Amniotic stem cell (primary cell): ENCODE measurements at places on chromosomes 16 and 17.

DNA sequence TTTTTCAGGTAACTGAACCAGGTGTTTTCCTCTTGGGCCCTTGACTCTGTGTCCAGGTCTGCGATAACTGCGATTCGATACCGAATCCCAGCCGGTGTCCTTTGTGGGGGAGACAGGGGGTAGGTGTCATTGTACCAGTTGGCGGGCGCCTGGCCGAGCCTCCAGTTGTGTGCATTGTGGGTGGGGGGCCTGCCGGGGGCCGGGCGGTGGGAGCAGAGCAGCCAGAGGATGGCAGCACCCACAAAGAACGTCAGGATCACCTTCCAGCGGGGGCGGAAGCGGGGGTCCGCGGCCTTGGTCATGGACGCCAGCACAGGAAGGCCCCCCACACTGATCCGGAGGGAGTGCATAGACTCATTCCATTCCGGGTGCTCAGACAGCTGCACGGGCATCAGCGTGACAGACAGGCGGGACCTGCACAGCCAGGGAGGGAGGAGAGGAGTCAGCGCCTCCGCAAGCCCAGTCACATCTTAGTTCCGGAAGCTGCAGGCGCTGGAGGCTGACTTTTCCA lies 12.3 kb downstream of the CANT1 start:
- DNase-seq: no peak

GRCh38 chr17:4003501-4004421 lies 39.5 kb upstream of the ATP2A3 start:
- no peak for DNase-seq

GRCh38 chr16:89720813-89721545 lies at the start of the genes VPS9D1 and ZNF276:
TSS of gene VPS9D1 (minus strand) at chr16:89720898. CDS start at chr16:89720861, 37 bp downstream.
TSS of gene ZNF276 (plus strand) at chr16:89721537. CDS start at chr16:89721641, 104 bp downstream.
- peak; percentile 41 for DNase-seq

DNA sequence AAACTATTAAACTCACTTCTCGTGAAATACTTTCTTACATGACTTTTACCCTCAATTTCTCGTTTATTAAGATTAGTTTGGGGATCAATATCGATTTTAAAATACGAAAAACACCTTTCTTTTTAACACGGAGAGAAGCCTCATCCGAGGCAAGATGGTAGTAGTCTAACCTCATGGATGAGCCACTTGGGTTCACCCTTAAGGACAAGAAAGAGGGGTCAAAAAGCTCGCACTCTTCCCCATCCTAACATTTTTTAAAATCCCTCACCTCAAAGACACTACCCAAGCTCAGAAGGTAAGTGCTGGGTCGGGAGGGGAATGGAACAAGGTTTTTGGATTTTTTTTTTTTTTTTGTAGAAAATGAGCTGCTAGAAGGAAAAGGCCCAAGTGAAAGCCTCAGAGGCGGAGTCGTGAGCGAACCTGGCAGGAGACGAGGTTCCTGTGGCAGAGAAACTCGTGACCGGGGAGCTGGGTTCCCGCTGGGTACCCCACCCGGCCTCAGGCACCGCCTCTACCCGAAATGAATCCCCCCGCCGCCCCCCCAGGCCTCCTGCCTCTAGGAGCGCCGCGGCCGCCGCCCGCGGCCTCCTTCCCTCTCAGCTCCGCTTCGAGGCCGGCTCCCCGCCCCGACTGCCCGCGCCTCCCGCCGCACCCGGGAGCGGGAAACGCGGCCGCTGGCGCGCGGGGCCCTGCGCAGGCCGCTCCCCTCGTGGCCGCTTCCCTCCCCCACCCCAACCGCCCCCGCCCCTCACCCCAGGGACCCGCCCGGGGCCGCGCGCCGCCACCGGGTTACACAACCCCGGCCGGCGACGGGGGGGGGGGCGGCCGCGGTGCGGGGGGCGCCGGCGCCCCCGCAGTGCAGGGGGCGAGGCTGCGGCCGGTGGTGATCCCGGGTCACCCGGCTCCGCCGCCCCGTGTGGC lies 1.6 kb downstream of the NUFIP2 start:
- no peak for DNase-seq

GRCh38 chr17:49916854-49917515 lies 52.0 kb upstream of the DLX4 start:
- no peak for DNase-seq

DNA sequence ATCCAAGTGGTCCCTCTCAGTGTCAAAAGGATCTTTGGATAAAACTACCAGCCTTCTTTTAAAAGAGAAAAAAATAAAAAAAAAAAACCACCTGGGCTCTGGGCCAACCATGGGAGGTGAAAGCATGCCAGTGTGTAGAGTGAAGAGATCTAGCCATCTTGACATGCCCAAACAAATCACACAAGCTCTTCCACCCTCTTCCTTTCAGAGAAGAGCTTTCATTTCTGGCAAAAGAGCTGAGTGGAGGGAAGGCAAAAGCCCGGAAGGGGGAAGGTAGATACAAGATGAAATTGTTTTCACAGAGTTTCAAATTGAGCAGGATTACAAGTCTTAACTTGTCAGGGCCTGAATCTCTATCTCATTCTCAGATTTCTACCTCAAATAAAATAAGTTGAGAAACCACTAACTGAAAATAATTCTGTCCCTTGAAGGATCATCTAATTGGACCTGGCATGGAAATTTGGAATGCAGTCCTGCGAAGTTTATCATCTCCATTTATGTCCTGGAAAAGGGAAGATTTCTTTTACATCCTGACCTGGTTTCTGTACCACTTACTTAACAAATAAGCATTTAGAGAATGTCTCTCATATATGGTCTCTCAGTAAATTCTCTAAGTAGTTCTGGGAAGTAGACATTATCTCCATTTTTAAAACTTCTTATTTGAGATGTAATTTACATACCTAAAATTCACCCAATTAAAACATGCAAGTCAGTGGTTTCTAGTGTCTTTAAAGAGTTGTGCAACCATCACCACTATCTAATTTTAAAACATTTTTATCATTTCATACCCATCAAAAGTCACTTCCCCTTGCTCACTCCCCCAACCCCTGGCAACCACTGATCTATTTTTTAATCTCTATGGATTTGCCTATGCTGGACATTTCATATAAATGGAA lies 93.7 kb downstream of the TANGO6 start:
- peak; percentile 10 for DNase-seq

DNA sequence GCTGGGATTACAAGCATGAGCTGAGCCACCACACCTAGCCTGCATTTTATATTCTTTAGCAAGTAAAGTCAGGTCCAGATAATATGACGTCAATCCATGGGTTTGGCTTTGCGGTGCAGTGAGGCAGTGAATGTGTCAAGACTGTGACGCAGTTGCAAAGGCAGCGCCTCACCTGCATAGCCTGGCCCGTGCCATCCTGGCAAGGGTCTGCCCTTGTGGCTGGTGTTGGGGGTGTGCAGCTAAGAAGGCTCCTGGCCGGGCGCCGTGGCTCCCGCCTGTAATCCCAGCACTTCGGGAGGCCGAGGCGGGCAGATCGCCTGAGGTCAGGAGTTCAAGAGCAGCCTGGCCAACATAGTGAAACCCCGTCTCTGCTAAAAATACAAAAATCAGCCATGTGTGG lies 7.0 kb downstream of the PDF start:
- no peak for DNase-seq

DNA sequence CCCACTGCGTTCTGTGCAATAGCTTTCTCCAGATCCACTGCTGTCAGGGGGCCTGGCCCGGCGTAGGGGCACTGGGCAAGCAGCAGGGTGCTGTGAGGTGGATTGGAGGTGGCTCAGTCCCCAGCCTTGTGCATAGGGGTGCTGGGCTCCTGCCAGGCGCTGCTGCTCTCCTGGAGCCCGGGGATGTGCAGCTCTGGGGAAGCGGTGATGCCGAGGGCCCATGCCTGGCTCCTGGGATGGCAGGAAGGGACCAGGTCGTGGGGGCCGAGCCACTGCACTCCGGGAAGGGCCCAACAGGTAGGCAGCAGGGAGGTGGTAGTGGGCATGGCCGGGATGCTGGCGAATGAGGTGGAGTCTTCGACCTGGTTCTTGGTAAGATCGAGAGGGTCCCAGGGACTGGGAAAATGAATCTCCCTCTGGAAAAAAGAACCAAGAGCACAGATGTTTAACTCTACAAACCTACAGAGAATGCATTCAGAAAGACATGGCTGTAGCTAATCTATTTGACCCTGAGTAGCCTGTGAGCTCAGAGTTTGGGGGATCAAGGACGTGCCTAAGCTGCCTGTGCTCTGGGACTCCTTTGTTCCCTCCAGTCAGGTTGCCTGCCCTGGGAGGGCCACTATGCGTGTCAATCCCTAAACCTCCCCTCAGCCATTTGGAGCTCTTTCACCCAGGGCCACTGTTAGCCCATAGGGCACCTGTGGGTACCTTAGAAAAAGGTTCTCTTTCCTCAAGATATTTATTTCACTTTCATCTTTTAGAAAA lies 6.6 kb upstream of the SUPT4H1 start:
- DNase-seq: no peak

- no peak for DNase-seq
These were observed 57.1 kb upstream of the EMP2 start for GRCh38 chr16:10637337-10638037.

GRCh38 chr17:40506786-40507185 lies 5.4 kb upstream of the TNS4 start:
- DNase-seq: no peak

DNA sequence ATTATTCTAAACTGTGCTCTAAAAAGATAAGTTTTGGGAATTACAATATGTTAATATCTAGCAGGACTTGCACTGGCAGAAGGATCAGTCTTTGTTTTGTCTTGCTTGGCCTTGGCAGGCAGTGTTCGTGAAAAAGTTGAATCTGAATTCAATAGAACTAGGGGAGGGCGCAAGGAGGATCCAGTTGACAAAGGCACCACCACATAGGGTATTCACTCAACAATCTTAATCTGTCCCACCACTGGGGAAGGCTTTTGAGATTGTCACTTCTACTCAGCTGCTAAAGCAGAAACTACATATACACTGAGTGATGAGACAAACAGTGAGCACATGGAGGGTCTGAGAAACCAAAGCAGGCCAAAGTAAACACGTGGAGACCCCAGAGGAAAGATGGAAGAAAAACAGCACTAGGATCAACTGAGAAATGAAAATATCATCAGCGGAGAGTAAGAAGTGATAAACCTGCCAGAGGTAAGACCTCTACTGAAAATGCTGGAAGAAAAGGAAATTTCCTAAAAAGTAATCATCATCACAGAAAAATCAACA lies 2.4 kb downstream of the AMFR start:
- no peak for DNase-seq

GRCh38 chr17:378068-378467 lies 25.5 kb upstream of the RPH3AL start:
- DNase-seq: no peak

DNA sequence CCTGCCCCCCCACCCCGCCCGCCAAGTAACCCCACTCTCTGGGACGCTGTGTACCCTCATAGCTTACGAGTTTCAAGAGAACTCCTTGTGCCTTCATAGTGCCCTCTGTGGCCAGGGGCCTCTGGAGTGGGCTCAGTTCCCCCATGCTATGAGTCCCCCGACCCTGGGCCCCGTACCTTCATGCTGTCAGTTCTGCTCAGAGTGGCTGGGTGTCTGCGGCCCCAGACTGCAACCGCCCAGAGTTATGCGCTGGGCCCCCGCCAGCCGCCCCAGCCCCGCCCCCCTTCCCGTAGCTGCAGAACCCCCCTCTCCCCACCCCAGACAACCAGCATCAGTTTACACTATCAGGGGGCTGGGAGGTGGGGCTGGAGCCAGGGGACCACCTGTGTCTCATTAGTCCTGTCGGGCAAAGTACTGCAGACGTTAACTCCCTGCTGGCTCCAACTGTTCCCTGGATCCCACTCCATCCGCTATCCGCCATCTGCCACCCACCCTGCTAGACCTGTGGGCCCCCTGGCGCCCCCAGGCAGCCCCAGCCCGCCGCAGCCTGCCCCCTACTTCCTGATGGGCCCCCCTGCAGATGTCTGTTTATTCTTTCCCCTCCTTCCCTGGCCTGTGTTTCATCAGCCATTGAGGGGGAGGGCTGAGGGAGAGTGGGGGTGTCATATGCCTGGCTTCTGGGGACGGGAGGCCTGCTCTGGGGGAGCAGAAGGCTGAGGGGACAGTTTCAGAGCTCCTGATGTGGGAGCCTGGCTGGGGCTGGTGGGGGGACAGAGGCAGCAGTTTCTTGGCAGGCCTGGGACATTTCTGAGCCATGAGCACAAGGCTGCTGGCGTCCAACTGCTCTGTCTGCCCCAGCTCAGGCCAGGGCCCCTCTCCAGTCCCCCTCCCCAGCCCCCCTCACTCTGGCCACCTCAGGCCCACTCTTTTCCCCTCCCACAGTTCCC lies at the start of gene MFAP4:
Gene MFAP4, minus strand, starts transcription at position 217 of the 947 bp plus-strand sequence. Its CDS starts 35 bp downstream, at position 182.
- peak; percentile 24 for DNase-seq

DNA sequence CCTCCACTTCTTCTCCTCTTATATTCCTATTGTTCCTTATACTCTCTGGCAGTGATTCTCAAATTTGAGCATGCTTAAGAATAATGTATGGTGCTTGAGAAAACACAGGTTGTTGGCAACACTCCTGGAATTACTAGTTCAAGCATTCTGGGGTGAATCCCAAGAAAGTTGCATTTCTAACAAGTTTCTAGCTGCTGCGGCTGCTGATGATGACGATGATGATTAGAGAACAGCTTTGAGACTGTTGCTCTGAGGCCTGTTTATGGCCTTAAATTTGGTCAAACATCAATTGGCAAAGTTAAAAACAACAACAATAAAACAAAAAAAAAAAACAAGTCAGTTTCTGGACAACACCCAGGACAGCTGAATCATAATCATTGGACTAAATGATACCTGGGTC lies 961.9 kb downstream of the CDH11 start:
- no peak for DNase-seq

- no peak for DNase-seq
These were observed 32.2 kb upstream of the RCVRN start for GRCh38 chr17:9937241-9937761.

DNA sequence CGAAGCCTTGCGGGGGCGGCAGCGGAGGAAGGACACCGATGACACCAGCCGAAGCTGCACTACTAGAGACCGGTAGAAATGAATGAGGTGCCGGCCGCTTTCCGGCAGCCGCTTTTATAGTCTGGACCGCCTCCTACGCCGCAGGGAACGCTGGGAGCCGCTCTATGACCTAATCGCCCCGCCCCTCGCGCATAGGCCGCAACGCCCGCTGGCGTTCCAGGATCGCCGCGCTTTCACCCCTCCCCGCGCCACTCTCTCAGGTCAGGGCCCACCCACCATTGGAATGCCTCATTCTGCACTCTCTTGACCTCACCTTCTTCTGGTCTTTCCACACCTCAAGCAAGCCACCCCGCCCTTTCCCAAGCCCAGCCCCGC lies at the start of gene DDX5:
Gene DDX5, minus strand, starts transcription at position 89 of the 375 bp plus-strand sequence. CDS start 170 bp downstream, outside the sequence.
- DNase-seq: peak; percentile 92

- DNase-seq: no peak
These were observed 403.6 kb upstream of the MON1B start for GRCh38 chr16:76787394-76787793.

GRCh38 chr17:56489980-56490379 lies 103.5 kb upstream of the NOG start:
- no peak for DNase-seq

GRCh38 chr17:48213797-48214196 lies 106.2 kb downstream of the SNX11 start:
- DNase-seq: no peak
